ENCODE measurements at places on chromosomes 2 and 18. TPM values are rescaled to one million over a fixed set of nuclear protein-coding genes. Genes with fewer than 3 reads are reported as not detected.

LINC00305 gene
- not detected for total RNA-seq

COLEC11 gene
- 0.50 TPM for total RNA-seq

FEV gene
- not detected for total RNA-seq

CD207 gene
- total RNA-seq: not detected

COLEC12 gene
- 14.8 TPM for total RNA-seq

LYPD6B gene
- not detected for total RNA-seq

FBXO48 gene
- 0.30 TPM for total RNA-seq

RAMP1 gene
- total RNA-seq: 23.4 TPM

STPG4 gene
- total RNA-seq: not detected

SLC11A1 gene
- total RNA-seq: under 0.01 TPM

ASXL2 gene
- 6.1 TPM for total RNA-seq

TNFRSF11A gene
- total RNA-seq: 0.30 TPM

ERICH2 gene
- total RNA-seq: not detected

CBLN2 gene
- not detected for total RNA-seq

RTP5 gene
- total RNA-seq: not detected

CYS1 gene
- total RNA-seq: 0.30 TPM

Measured in bronchus fibroblast of lung (primary cell).